ENCODE measurements at places on chromosomes 1 and 21.

DNA sequence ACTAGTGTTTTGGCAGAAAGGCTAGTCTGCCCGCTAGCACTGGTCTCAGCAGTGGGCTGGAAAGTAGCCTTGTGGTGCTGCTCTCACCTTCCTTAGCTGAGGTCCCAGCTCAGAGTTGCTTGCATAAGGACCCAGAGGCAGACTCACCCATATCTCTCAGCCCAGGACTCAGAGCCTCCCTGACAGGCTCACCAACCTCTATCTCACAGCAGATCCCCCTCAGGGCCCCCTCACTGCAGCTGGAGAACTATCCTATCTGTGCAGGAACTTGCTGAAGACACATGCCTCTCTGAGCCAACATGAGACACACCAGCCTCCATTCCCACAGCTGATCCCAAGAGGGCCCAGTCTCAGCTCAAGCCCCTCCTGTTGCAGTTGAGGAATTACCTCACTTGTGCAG is 82.6 kb downstream of the IARS2 start:
- DNase-seq = no peak

GRCh38 chr1:18079941-18080735 is 27.5 kb upstream of the IGSF21 start:
- no peak for DNase-seq

DNA sequence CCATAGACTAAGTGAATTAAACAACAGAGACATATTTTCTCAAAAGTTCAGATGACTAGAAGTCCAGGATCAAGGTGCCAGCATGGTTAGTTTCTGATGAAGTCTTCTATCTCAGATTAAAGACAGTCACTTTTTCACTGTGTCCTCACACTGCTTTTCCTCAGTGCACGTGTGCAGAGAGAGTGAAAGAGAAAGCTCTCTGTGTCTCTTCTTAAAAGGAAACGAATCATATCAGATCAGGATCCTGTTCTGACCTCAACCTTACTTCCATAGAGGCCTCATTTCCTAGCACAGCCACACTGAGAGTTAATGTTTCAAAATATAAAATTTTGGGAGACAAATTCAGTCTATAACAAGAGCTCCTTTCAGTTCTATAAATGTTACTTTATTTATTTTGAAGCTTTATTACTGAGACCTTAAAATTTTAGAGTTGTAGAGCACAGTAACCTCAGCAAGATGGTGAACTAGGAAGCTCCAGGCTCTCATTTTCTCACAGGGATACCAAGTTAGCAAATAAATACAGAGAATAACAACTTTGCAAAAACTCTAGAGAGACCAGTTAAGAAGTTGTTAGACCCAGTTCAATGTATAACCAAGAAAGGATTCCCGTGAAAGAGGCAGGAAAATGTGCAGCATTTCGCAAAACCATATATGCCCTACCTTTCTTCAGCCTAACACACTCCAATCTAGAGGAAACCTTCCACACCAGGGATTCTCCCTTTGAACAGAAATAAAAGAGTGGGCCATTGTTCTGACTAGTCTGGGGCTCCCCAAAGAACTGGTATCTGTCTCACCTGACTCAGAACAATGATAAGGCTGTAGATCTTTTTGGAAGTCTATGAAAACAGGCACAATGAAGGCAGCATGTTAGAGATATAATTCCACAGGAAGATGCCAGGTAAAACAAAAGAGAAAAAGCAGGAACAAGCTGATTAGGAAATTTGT is 372.2 kb downstream of the MRPL39 start:
- DNase-seq = no peak

DNA sequence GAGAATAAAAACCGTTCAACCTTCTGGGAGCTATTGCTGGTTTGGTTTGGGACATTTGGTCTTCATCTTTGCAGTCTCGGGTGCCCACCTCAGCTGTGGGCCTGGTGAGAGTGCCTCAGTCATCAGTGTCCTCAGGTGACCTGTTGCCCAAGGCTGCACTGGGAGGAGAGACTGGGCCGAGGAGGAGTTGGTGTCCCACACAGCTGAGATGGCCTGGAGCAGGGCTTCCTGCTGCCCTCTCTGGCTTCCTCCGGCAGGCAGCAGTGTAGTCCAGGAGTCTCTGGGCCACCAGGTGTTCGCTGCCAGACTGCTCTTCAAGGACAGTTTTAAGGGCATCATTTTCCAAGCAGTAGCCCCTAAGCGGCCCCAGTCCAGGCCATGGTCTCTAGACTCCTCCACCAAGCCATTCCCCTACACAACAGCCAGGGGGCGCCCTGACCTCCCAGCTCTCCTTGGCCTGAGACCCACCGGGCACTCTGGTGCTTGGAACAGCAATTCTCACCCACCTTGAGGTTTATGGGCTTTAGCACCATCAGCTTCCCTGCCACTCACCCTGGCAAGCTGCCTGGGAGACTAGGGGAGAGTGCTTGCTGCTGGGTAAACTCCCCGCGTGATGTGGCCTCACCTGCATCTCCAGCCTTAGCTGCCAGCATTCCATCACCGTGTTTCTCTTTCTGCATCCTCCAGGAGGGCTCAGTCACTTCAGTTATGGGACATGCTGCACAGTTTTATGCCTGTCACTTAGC is 9.1 kb upstream of the SYTL1 start:
- peak; percentile 46 for DNase-seq

DNA sequence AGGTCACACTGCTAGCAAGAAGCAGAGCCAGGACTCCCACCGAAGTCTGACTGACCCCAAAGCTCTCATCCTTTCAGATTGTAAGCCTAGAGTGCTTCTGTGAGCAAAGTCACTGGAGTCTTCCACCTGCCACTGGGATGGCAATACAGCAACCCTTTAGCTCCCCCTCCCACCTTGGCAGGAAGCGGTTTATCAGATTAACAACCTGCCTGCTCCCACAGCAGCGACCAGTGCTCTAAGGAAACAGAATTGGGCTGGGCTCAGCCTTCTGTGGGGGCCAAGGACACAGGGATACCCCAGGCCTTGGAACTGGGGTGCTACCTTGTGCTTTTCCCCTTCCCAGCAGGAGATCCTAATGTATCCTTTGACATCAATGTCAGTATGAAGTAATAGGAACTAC is 76.0 kb downstream of the GFI1 start:
- DNase-seq = no peak

- no peak for DNase-seq
These were observed 20.8 kb downstream of the ACADM start for GRCh38 chr1:75745276-75745675.

DNA sequence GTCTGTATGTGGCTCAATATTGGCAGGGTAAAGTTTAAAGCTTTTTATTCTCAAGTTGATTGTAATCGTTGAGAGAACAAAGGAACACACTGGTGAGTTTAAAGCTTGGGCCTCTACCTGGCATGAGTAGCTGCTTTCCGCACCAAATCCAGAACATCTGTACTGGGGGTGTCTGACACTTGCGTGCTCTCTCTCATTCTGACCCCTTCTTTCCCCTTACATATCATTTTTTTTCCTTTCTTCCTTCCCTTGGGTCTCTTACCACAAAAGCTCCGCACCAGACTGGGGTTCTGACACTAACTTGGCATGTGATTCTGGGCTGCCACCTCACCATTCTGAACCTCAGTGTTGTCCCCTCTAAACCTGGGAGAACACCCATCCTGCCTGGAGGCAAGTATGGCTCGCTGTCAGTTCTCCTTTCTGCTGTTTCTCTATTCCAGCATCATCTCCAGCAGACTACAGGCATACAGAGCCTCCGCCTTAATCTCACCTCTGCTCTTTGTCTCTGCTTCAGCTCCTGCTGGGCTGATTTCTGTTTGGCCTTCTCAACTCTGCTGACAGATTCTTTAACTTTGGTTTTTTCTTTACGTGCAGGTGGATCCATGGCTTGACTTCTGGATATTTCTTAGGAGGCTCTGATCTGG is 859 bp upstream of the ERMAP start:
- no peak for DNase-seq

Measured in CD4-positive, alpha-beta T cell (primary cell).